Left lobe of liver (tissue), 2 donors: ENCODE measurements at places on chromosomes 1 and 21. TPM values are rescaled to one million over a fixed set of nuclear protein-coding genes. Genes with fewer than 3 reads are reported as not detected.

- no peak for DNase-seq
Measured at GRCh38 chr1:22861764-22862440, 110.8 kb downstream of the LACTBL1 start.

- no peak for DNase-seq
Measured at GRCh38 chr1:240254778-240255291, 163.2 kb downstream of the FMN2 start.

APCS gene
- 1,727 TPM for total RNA-seq

GRCh38 chr1:151934048-151934493 lies 24.8 kb upstream of the THEM4 start:
- no peak for DNase-seq

HHAT gene
- 1.9 TPM for total RNA-seq
